DMS 273 treated with DMSO at 0.1 percent for 48 hours (cell line): ENCODE measurements at places on chromosomes 4 and X.

- no peak for DNase-seq
Measured at GRCh38 chr4:16056681-16057385, 27.0 kb downstream of the PROM1 start.

GRCh38 chrX:3178329-3178728, 137.1 kb downstream of the ARSF start:
- DNase-seq, result no peak

DNA sequence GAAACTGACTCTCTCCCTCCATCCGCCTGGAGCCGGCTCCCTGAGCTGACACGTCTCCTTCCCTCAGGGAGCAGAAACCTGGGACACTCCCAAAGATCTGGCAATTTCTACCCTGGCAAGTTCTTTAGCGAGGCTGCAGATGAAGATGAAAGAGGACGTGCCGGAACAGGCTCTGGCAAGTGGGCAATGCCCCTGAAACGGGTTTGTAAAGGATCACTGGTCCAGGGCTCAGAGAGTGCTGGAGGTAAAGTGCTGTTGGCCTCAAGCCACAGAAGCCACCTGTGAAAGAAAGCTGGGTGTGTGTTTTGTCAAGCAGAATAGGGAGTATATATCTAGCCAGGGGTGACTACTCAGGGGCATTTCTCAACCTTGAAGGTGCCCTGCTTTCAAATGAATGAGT, 131.4 kb upstream of the ATP6AP2 start:
- no peak for DNase-seq

GRCh38 chrX:150364347-150365050, 1.4 kb downstream of the MAMLD1 start:
- no peak for DNase-seq

GRCh38 chr4:168028568-168028967, 63.8 kb upstream of the ANXA10 start:
- no peak for DNase-seq

DNA sequence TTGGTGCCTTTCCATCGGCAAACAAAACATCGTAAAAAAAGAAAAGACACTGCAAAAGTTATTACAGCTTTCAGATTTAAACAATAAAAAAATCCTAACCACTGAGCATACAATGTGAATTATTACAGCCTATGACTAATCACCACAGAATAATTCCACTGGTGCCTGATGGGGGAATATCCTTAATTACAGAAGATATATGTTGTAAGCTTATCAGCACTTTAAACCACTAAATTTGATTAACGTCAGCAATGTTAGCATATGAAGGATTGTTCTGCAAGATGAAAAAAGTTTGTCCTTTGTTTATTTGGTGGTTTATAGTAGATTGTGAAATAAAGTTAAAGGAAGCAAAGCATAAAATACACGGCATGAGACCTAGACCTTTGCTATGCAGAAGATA, 210.2 kb upstream of the ADAMTS3 start:
- no peak for DNase-seq

- DNase-seq, result no peak
Measured at GRCh38 chr4:141158219-141158618, 24.9 kb upstream of the RNF150 start.

GRCh38 chr4:188660796-188661195, 521.6 kb downstream of the TRIML1 start:
- DNase-seq, result no peak

- DNase-seq, result no peak
Measured at GRCh38 chr4:24595659-24596058, 11.3 kb upstream of the DHX15 start.

DNA sequence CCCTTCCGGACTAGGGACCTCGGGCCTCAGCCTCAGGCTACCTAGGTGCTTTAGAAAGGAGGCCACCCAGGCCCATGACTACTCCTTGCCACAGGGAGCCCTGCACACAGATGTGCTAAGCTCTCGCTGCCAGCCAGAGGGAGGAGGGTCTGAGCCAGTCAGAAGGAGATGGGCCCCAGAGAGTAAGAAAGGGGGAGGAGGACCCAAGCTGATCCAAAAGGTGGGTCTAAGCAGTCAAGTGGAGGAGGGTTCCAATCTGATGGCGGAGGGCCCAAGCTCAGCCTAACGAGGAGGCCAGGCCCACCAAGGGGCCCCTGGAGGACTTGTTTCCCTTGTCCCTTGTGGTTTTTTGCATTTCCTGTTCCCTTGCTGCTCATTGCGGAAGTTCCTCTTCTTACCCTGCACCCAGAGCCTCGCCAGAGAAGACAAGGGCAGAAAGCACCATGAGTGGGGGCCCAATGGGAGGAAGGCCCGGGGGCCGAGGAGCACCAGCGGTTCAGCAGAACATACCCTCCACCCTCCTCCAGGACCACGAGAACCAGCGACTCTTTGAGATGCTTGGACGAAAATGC, at the start of gene WAS:
Gene WAS, plus strand, starts transcription at position 389 of the 572 bp plus-strand sequence. Its CDS starts 55 bp downstream, at position 444.
- DNase-seq, result no peak

DNA sequence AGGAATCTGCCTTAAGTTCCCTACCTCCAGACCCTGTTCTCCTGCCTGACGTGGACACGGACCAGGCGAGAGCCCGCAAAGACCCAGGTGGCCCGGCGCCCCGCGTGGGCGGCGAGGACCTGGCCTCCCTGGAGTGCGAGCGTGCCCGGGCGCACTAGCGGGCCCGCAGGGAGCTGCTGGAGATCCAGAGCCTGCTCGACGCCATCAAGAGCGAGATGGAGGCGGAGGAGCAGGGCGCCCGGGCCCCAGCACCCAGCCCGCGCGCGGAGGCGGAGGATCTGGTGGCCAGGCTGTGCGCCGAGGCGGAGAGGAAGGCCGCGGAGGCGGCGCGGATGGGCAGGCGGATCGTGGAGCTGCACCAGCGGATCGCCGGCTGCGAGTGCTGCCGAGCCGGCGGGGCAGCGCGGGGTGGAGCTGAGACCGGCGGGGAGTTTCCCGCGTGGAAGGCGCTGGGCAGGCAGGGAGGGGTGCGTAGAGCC, 18.2 kb downstream of the MRFAP1 start:
- DNase-seq, result no peak

GRCh38 chr4:57234252-57234775, 124.1 kb upstream of the IGFBP7 start:
- DNase-seq, result no peak

DNA sequence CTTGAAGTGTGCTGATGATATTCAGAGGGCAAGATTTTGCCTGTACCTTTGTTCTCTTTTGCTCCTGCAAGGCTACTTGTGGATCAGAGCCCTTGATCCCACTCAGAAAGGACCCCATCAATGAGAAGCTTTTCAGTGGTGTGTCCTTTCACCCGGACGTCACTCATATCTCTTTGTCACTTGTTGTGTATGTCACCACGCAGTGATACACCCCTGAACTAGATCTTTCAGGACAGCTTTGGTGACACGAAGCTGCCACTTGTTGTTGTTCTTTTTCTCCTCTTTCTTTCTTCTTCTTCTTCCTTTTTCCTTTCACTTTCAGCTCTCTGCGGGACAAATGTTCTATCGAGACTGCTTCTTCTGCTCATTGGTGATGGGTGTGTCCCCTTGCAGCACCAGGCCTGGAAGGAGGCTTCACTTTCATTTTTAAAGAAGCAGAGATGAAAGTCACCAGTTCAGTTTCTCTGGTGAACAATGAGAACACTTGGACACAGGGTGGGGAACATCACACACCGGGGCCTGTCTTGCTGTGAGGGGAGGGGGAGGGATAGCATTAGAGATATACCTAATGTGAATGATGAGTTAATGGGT, 83.6 kb downstream of the NBDY start:
- no peak for DNase-seq

DNA sequence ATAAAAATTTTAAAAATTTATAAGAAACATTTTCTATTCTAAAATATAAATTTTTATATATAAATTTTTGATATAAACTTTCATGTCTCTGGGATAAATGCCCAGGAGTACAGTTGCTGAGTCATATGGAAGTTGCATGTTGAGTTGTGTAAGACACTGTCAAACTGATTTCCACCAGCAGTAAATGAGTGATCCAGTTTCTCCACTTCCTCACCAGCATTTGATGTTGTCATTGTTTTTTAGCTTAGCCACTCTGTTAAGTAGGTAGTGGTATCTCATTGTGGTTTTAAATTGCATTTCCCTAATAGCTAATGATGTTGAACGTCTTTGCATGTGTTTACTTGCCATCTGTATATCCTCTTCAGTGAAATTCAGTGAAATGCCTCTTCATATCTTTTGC, 66.5 kb downstream of the MAMLD1 start:
- DNase-seq, result no peak

DNA sequence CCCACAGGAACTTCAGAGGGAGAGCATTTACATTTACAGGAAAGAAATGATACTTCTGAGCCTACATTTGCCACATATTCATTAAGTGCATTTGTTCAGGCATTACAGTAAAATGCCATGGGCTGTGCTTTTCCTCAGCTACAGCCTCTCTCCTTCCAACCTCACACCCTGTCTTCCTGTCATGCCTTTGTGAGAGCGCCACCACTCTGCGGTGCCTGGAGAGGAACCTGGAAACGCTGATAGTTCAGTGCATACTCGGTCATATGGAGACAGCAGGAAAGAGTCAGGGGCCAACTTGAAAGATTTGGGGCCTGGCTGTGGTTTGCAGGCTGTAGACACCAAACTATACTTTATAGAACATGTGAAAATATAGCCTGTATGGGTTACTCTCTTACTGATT, 40.5 kb downstream of the NFKB1 start:
- no peak for DNase-seq

DNA sequence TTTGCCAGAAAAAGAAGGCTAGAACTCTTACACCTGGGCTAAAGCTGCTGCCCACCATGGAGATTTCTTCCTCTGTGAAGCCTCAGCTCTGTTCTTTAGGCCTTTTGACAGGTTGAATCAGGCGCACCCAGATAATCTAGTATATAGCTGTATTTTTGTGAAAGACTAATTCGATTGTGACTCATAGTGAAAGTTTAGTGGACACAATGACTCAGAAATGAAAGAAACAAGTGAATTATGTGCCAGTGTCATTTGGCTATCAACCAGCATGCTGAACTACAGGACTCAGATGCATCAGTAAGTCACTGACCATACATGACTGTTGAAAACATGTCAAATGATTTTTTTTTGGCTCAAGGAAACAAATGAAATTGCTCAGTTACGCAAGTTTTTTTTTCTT, 425.4 kb downstream of the SLITRK2 start:
- DNase-seq, result no peak
